Activated naive CD4-positive, alpha-beta T cell treated with anti-CD3 and anti-CD28 coated beads for 36 hours (primary cell): ENCODE measurements at places on chromosomes 4 and X. TPM values are rescaled to one million over a fixed set of nuclear protein-coding genes. Genes with fewer than 3 reads are reported as not detected.

DNA sequence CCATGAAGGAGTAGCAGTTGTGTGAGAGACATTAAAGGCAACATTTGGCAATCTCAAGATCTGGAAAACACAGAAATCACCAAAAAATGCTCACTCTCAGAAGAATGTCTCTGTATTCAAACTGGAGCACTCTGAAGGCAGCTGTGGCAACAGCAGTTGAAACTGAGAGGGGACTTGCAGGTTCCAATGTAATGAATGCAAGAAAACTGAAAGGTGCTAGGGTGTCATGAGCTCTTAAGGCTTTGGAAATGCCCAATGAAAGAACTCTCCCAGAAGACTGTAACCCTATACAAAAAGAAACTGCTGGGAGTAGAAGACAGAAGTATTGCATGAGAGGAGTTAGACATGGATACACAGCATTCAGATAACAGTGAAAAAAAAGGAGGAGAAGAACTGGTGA, 118.2 kb upstream of the HTR2C start:
- DNase-seq: no peak

GRCh38 chr4:44722001-44722400, 4.4 kb downstream of the GNPDA2 start:
- DNase-seq: no peak

DNA sequence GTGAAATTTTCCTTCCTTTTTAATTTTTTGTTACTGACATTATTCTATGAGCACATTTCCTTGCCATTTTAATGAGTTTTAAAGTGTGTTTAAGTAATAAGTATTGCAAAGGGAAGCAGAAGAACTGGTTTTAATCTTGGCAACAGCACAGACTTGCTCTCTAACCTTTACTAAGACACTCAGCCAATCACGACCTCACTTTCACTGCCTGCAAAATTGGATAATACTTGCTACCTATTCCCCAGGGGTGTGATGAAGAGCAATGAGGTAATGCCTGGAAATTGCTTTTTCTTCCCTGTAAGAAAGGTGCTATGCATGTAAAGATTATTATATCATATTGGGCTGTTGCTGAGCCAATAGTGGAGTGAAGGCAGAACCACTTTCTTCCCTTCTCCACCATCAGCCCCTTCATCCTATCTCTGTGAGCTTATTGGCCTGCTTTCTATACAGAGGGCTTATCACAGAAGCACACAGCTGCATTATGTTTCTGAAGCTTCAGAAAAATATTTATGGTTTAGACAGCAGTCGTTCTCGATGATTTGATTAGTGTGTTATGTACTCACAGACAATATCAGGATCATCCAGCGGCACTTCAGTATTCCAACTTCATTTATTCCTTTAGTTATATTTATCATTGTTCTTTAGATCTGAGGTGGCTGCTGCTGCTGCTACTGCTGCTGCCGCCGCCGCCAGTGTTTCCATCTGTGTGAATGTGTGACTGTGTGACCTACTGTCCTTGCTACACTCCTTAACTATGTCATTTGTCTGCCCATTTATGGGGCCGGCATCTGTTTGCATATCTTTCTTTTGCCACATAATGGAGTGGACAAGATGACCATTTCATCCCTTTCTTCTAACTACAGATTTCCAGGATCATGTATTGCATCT, 255.1 kb downstream of the C4orf33 start:
- no peak for DNase-seq

GRCh38 chrX:139158256-139158655, 372.3 kb upstream of the F9 start:
- no peak for DNase-seq

DNA sequence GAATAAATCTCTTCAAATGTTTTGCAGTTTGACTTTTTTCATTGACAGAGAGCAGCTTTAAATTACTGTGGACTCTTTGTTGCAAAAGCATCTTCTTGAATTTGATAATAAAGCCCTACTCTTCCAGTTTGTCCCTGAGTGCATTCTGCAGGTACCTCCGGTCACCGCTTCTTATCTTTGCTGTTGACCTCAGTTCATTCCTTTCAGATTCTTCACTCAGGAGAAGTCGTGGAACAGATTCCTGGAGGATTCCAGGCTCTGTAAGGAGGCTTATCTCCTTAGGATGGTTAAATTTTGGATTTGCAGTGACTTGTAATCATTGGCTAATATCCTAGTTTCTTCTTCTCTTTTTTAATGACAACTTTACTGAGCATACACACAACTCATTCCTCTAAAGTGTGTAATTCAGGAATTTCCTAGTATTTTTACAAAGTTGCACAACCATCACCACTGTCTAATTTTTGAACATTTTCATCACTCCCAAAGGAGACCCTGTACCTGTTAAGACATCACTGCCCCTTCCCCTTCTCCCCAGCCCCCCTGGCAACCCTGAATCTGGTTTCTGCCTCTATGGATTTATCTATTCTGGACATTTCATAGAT, 22.0 kb downstream of the TBL1X start:
- no peak for DNase-seq

- DNase-seq: peak; percentile 46
These were observed at the start of gene NDST3 for GRCh38 chr4:118034053-118034785. NDST3 (plus strand) TSS chr4:118034486; CDS start chr4:118053911, 19,425 bp downstream.

- DNase-seq: no peak
These were observed 35.8 kb downstream of the TACC3 start for GRCh38 chr4:1756893-1757779.

DNA sequence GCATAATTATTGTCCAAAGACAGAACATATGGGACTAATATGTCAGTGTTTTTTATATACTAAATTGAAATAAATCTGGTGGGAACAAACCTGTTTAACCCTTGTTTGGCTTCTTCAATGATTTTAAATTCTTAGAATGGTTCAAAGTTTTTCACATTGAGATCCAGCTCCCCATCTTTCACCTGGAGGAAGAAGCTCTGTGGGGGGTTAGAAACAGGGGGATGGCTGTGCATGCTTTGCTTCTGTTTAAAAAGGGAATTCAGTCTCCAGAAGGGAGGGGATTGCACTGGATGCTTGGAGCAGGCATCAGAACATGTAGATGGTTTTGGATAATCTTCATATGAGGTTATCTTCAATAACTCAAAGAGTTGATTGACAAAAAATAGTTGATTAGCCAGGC, 72.1 kb downstream of the GALNT7 start:
- DNase-seq: no peak

DNA sequence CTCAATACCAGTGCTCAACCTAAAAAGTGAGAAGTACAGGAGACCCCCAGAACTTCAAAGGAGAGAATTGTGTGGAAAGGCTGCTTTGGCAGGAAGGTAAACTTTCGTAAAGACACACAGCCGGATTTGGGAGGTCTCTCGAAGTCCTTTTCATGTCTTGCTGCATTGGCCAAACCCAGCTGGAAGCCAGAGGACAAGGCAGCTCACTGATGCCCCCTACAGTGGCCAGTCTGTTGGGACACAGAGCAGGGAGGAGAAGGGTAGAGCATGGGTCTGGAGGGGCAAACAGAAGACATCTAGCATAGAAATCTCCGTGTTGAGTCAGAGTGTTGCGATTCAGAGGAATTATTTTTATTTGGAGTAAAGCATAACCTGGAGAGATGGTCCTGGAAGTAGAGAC, 198.9 kb downstream of the ANK2 start:
- DNase-seq: no peak

GRCh38 chr4:61177367-61177766, 22.8 kb upstream of the ADGRL3 start:
- DNase-seq: no peak

- no peak for DNase-seq
These were observed 6.6 kb upstream of the APLN start for GRCh38 chrX:129661369-129661768.

DNA sequence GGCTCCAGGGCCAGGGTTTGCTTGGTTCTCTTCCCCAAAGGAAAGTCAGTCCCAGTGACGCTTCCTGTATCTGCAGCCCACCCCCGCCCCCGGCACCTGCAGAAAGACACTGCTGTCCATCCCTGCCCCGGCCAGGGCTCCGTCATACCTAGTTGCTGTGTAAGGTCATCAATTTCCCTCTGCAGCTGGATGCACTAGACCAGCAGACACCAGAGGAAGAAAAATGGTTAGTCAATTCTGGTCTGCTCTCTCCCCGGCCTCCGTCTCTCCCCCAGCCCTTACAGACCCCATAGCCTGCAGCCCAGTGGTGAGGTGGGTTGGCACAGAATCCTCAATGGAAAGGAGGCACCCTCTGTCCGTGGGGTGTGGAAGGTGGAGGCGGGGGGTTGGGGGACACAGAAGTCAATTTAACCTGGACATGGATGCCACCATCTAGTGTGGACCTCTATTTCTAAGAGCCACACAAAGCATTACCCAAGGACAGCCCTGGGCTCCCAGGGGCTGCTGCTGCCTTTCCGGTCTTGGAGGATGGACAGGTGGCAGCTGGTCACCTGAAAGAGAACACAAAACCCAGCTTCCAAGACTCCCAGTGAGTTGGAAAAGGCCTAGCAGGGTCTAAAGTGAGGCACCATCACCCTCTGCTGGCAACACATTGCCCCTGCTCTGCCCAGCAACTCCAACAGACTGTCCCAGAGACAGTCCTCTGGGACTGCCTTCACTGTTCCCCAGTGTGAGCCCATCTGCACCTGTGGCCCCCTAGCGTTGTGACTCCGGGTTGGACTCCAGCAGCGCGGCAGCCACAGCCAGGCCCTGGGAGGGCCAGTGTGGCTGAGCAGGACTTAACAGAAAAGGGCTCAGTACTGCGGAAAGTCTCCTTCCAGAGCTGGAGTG, 40.2 kb upstream of the NHSL2 start:
- DNase-seq: peak; percentile 14

GRCh38 chrX:106952988-106953387, 32.8 kb downstream of the CLDN2 start:
- DNase-seq: no peak

NEIL3 gene
- 21.9 TPM for total RNA-seq

SMR3B gene
- not detected for total RNA-seq

TASL gene
- total RNA-seq: 1.1 TPM

DNA sequence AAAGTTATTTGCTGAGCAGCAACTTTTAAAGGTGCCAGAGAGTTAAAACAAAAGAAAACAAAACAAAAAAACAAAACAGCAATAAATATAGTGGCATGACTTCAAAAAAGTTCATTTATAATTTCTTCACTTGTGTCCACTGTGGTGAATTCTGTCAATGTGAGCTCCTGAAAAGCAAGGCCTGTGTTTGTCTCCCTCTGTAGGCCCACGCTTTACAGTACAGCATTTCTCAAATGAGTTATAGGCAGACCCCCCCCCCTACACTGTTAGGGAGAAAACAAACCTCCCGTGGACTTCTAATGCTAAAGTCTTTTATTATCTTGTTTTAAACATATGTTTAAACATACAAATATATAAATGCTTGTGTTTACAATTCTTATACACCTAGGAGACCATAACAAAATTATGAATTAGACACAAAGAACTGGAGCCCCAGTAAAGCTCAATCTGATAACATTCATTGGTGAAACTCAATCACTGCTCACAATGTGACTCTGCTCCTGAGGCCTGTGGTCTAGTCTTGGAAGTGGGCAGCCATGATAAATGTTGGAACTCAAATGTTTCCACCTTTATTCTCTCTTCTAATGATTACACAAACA, 47.0 kb upstream of the SCOC start:
- DNase-seq: peak; percentile 32

CXCR3 gene
- 2.1 TPM for total RNA-seq

VSIG1 gene
- total RNA-seq: 2.4 TPM

GRCh38 chr4:75285837-75286236, 228.4 kb downstream of the RCHY1 start:
- DNase-seq: no peak

DNA sequence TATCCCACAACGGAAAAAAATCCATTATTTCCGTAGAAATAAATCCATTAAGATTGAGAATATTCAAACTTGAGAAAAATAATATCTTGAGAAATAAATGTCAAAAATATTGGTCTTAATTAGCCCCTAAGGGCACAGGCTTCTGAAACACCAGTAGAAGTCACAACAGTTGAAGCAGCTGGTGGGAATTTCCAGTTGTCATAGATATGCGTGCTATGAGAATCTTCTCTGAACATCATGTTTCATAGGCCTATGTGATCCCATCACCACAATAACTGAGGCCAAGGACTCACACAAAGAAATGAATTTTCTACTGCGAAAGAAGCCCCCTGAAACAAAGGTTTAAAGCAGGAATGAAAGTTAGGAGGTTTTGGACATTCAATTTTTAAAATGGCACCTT, 292.0 kb downstream of the DTHD1 start:
- DNase-seq: no peak

- DNase-seq: no peak
These were observed 24.2 kb upstream of the F9 start for GRCh38 chrX:139506333-139506732.

GRCh38 chrX:63855896-63856295, 70.9 kb upstream of the ARHGEF9 start:
- no peak for DNase-seq

DNA sequence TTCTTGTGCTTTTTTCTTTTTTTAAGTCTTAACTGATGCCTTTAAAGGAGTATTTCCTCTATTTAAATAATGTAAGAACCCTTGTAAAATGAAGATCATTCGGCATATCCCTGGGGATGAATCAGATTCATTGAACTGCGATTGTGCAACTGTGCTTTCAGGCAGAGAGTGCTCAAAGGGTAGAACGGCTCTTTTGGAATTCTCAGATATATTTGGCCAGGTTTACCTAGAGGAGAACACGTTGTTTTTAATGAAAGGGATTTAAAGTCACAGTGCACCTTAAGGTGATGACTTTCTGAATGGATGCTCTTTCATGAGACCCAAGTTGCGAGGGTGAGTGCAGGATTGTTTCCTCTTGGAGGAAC, 51.6 kb upstream of the ELOVL6 start:
- DNase-seq: no peak

- DNase-seq: no peak
These were observed 53.7 kb upstream of the HHIP start for GRCh38 chr4:144592264-144592663.

DNA sequence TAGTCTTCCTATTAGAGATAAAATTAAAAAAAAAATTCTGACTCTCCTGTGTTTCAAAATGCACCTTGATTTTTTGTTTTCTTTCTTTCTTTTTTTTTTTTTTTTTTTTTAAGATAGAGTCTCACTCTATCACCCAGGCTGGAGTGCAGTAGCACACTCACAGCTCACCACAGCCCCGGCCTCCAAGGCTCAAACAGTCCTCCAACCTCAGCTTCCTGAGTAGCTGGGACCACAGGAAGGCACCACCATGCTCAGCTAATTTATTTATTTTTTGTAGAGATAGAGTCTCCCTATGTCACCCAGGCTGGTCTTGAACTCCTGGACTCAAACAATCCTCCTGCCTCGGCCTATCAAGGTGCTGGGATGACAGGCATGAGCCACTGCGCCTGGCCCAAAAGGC, 41.1 kb upstream of the TMEM184C start:
- no peak for DNase-seq

GRCh38 chr4:179007755-179008154, 1565.5 kb upstream of the AGA start:
- no peak for DNase-seq

PNCK gene
- total RNA-seq: 0.30 TPM

DNA sequence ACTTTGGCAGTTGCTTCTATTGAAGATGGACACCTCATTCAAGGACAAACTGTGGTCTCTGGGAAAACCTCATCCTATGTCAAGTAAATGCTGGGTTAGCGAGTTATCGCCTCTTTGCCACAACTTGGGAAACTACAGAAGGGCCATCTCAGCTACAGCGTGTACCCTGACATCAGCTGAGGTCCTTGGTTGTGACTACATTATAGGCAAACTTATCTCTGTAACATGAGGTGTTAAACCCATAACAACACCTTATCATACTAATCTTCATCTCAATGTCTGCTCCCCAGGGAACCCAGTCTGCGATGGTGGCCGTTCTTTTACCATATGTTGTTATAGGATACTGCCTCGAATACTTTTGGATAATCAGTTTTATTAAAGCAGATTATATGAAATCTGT, 1862.7 kb downstream of the STIM2 start:
- no peak for DNase-seq
